ENCODE measurements at places on chromosomes 4 and X.

GRCh38 chr4:186297013-186297645 is 31.1 kb downstream of the F11 start:
- H3K4me1 ChIP-seq = no peaks in the 10 kb centered on the region
- no peaks in the 10 kb centered on the region for H3K36me3 ChIP-seq
- H3K27me3 ChIP-seq = peaks cover 1% of the 10 kb centered on the region
- H3K4me3 ChIP-seq = no peak overlapping the region

DNA sequence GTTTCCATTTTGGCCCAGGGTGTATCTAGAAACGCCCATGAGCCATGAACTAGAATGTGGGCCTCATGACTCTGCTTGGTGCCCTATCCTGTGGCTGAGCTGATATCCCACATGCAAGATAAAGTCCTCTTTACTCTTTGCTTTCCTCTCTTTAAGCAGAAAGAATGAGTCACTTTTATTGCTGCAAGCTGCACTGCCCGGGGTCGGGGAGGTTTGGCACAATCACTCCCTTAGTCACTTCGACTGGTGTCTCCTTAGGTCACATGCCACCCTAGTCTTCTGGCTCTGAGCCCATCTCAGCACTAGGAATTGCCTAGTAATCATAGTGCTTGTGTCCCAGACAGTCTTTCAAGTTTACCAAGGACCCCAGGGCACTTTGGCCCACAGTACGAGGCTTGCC is 75.1 kb upstream of the CXorf66 start:
- no peak overlapping the region for H3K27ac ChIP-seq
- H3K4me3 ChIP-seq = no peak overlapping the region
- no peaks in the 10 kb centered on the region for H3K27me3 ChIP-seq
- DNase-seq = no peak

DNA sequence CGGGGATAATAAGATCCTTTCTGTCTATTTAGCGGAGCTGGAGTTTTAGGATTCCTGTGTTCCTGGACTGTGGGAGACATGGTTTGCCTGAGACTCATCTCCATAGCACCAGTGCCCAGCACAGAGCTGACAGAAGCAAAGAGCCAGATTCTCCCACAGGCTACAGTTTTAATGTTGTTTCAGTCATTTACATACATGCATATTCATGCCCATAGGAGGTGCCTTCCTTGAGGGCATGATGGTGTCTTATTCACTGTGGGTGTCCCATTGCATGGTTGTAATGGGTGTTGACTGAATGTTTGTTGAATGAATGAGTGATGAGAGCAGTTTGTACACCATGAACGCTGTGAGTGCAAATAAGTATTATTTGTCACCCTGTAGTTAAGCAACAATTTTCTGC is 260.6 kb downstream of the EVC2 start:
- no peak overlapping the region for H3K27ac ChIP-seq
- no peaks in the 10 kb centered on the region for H3K27me3 ChIP-seq
- H3K4me1 ChIP-seq = no peaks in the 10 kb centered on the region
- no peak overlapping the region for H3K4me3 ChIP-seq
- no peak for DNase-seq

DNA sequence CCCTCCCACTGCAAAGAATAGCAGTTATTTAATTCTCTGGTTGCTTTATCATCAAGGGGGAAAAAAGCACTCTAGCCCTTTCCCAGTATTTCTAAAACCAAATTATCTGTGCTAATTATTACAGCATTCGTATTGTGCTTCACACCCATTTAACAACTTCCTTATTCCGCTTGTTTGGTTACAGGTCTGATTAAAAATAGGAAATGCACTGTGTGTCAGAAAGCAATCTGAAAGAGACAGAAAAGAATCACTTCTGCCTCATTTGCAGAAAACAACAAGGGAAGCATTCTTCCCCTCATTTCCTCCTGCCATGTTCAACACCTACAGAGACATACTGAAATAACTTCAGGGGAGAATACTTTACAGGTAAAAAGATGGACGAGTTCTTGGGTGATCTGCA is 114.9 kb upstream of the MAP3K15 start:
- H3K4me1 ChIP-seq = peaks cover 9% of the 10 kb centered on the region
- H3K27ac ChIP-seq = no peak overlapping the region
- H3K36me3 ChIP-seq = no peaks in the 10 kb centered on the region

DNA sequence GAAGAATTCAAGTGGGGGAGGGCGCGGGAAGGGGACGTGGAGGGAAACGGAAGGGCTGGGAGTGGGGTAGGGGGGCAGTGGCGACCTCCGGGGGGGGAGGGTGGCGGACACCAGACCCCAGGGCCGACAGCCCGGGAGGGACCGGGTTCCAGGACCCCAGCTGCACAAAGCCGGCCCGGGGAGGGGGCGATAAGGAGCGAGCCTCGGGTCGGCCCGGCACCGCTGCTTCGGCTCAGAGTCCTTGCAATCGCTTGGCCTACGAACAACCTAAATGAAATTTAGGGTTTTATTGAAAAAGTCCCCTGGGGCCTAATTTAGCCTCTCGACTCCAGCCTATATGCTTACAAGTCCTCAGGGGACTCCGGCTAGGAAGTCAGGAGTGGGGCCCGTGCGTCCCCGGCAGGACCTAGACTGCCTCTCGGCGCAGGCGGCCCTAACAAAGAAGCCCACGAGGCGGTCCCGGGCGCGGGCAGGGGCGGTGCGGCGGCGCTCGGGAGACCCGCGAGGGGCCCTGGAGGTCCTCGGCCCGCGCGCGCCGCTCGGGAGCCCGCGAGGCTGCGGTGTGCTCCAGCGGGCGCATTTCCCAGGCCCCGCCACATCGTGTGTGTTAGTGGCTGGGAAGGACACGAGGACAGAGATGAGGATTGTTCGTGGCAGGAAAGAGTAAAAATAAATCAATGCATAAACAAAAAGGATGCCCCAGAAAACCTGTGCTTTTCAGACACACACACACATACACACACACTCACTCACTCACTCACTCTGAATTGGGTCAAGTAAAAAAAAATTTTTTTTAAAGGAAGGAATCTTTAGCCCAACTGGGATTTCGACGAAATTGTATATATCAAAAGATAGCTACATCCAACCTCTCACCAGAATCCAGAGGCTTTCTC is 70.0 kb downstream of the MGST2 start:
- H3K27ac ChIP-seq = peak overlapping the region; percentile 15
- H3K4me3 ChIP-seq = peak overlapping the region; percentile 52
- no peaks in the 10 kb centered on the region for H3K36me3 ChIP-seq
- peaks cover 10% of the 10 kb centered on the region for H3K4me1 ChIP-seq

- no peak overlapping the region for H3K4me3 ChIP-seq
- H3K27me3 ChIP-seq = no peaks in the 10 kb centered on the region
- H3K36me3 ChIP-seq = 0 out of 2 replicates have a peak, but pooled peaks cover 2% of the 10 kb centered on the region
- no peak overlapping the region for H3K27ac ChIP-seq
- H3K4me1 ChIP-seq = no peaks in the 10 kb centered on the region
- DNase-seq = no peak
These were observed 5.3 kb downstream of the FBXW7 start for GRCh38 chr4:152530600-152530999.

Measured in IMR-90 (cell line).